ENCODE measurements at places on chromosomes 6 and 20.

- no peak for DNase-seq
Observed at GRCh38 chr6:106628658-106629102, 618 bp downstream of the RTN4IP1 start.

GRCh38 chr20:43798291-43799149 lies 71.7 kb upstream of the GTSF1L start:
- DNase-seq: no peak

- DNase-seq: no peak
Observed at GRCh38 chr6:12893036-12893435, 176.5 kb downstream of the PHACTR1 start.

- no peak for DNase-seq
Observed at GRCh38 chr20:63322933-63323273, 29.9 kb downstream of the COL20A1 start.

DNA sequence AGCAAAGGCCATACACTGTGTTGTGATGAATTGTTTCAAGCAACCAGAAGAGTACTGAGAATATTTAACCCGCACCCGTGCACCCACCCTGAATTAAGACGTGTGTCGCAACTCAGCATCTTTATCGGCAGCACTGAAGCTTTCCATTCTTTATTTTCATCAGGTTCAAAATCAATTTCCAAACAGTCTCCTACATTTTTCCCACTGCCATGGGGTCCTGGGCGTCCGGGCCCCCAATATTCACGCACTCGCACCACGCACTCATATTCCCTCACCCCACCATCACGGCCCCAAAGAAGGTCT lies 1.8 kb downstream of the LTB start:
- no peak for DNase-seq

- no peak for DNase-seq
Observed at GRCh38 chr6:157579467-157580031, 198.6 kb downstream of the ZDHHC14 start.

- DNase-seq: no peak
Observed at GRCh38 chr6:138219398-138219797, 1.1 kb upstream of the PBOV1 start.

- DNase-seq: no peak
Observed at GRCh38 chr6:111857674-111858337, 15.4 kb downstream of the FYN start.

DNA sequence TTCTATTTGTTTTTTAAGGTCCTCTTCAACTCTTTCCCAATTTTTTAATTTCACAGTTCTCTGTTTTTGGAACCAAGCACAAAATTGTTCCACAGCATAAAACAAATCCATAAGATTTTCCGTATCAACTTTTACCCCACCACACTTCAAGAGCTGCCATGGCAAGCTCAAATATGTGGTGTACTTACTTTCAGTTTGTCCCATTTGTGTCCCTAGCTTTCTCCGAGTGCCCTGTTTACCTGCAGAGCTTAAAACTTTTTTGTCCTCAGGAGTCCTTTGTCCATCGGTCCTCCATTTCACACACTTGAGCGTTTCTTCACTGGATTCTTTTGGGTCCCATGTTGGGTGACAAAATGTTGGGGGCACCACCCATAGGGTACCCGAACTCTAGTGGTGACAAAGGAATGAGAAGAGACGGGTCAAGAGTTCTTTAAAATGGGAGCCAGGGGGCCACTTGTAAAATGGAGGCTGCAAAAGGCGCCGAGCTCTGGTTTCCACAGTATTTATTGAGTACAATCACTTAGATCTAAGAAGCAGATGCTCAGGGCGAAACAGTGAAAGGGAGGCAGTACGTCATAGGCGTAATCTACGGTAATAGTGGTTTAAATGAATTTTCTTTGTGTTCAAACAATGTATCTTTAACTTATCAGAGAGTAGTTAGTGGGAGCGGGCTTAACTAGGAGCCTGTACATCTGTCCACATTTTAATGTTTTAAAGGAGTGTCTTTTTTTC lies 39.8 kb upstream of the SERINC1 start:
- DNase-seq: no peak

DNA sequence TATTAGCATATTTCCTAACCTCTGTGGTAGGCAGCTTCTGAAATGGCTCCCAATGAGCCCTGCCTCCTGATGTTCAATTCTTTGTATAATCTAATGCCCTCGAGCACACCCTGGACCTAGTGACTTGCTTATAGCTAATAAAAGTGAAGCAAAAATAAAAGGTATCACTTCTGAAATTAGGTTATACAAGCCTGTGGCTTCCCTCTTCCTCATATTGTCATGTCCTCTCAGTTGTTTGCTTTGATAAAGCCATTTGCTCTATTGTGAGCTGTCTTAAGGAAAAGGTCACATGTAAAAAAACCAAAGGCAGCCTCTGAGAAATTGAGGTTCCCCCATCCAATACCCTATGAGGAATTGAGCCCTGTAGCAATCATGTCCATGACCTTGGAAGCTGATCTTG lies 442.1 kb upstream of the ADGRB3 start:
- DNase-seq: no peak

Data from cortex of kidney (tissue), 1 donor.